ENCODE measurements at places on chromosomes 3 and 15.

GRCh38 chr15:36964626-36965025 is 135.7 kb downstream of the MEIS2 start:
- no peak for DNase-seq

- DNase-seq = no peak
Measured at GRCh38 chr15:95458721-95459120, 871.8 kb upstream of the NR2F2 start.

- no peak for DNase-seq
Measured at GRCh38 chr3:185084901-185085300, 68.0 kb downstream of the C3orf70 start.

GRCh38 chr3:149812165-149812605 is 830 bp upstream of the RNF13 start:
- DNase-seq = no peak

- peak; percentile 65 for DNase-seq
Measured at GRCh38 chr15:40844696-40845030, 815 bp downstream of the SPINT1 start.

Data from iPS-NIHi11 (cell line).